ENCODE measurements at places on chromosomes 16 and 17.
A peak's percentile ranks its signal among the peaks of the same experiment; 100 is the strongest.

GRCh38 chr16:54347961-54348360 lies 61.4 kb upstream of the IRX3 start:
- DNase-seq, result no peak

- DNase-seq, result no peak
Measured at GRCh38 chr16:23301251-23302044, 654 bp upstream of the SCNN1B start.

GRCh38 chr17:13152501-13152900 lies 134.7 kb upstream of the ELAC2 start:
- DNase-seq, result peak; percentile 33

- DNase-seq, result no peak
Measured at GRCh38 chr17:77273397-77274085, 132.8 kb downstream of the SEC14L1 start.

GRCh38 chr17:57288773-57289121 lies 32.4 kb downstream of the MSI2 start:
- no peak for DNase-seq

- DNase-seq, result peak; percentile 75
Measured at GRCh38 chr16:15966836-15967546, 17.6 kb downstream of the ABCC1 start.

DNA sequence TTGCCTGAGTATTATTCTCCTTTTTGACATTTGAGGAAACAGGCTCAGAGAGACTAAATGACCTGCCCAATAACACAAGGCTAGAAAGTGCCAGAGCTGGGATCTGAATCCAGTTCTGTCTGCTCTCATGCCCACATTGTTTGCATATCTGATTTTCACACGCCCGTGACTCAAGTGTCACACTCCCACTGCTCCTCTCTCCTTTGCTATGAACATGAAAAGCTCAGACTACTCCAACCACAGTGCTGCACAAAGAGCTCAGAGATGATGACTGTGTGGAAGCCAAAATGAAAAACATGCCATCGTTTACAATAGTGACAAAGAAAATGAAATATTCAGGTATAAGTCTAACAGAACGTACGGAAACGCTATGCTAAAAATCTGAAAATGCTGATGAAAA lies 107.9 kb downstream of the SMG6 start:
- DNase-seq, result peak; percentile 61

DNA sequence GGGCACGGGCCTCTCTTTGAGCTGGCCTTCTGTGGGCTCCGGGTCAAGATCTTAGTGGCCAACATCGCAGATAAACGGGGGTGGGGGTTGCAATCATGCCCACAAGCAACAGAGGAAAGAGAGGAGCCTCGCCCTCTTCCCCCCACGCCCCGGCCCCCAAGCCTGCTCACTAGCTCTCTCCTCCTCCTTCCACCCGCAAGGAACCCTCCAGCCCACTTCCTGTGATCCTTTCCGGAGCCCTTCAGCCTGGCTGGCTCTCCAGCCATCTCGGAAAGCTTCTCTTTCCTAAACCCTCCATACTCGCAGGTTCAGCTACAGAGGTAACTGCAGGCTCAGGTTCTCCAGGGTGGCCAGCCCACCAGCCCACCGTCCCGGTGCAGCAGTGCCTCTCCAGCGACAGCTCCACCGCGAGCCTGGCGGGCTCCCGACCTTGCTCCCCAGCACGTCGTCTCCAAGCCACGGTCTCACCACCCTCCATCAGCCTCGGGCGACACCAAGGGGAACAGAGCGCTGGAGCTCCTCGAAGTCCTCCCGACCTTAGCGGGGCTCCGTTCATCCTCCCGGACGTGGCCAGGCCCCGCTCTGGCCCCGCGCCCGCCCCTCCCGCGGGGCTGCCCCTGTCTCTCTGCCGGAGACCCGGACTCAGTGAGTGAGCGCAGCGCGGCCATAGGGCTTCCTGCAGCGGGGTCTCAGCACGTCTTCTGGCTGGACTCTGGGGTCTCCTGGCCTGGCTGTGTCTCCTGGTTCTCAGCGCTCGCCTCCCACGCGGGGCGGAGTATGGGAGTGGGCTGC lies 12.9 kb upstream of the ODF4 start:
- DNase-seq, result peak; percentile 23
